Epithelial cell of proximal tubule (primary cell): ENCODE measurements at places on chromosomes 5 and 9.

DNA sequence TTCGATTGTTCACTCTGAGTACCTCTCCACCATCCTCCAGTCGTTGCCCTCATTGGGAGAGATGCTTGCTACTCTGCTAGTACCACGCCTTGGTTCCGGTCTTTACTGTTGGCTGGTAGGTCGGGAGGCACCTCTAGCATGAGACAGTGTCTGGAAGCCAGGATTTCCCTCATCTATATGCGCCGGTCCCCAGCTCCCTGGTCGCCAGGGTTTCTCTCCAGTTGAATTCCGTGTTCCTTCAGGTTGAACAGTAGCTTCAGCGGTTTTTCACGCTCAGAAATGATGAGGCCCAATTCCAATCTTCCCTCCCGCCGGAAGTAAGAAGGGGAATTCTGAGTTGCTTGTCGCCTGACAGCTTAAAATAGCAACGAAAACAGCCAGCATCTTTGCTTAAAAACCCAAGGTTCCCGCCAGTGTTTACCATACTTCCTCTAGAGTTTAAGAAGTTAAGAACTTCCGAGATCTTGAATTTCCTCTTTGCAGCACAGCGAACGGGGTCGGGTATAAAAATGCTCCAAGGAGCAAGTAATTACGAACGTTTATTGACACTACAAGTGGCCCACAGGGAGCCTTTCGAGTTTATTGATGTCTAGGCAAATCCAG, 1.3 kb upstream of the ST8SIA4 start:
- no peak for DNase-seq

GRCh38 chr5:33476992-33477391, 36.2 kb downstream of the TARS1 start:
- DNase-seq, result no peak

DNA sequence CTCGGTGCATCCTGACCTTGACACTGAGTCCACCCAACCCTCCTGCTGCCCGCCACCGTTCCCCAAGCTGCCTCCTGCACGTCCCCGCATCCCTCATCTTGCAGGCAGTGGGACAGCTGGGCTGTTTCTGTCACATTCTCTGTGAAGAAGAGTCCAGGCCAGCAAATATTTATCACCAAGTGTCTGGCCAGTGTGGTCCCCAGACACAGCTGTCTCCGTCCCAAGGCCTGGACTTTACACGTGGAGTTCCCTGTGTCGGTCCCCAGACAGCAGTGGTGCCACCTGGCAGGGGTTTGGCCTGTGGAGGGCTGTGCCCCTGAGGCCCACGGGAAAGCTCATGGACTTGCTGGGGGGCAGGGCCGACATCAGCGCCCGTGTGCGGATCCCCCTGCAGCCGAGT, 9.2 kb upstream of the SLC12A7 start:
- no peak for DNase-seq

DNA sequence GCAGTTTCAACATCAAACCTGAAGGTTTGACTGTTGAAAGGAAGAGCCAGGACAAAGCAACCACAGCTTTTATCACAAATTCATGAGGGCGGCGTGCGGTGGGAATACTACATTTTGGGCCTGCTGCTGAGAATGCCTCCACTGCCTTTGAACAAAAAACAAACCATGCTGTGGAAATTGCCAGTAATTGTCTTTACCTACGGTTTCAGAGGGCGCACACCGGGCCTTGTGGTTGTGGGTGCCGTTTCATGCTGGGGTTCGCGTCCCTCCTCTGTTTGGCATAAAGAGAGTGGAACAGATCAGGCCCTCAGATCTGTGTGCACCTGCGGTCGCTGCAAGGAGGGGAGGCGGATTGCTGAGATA, 27.6 kb upstream of the TCF7 start:
- DNase-seq, result no peak

- no peak for DNase-seq
Observed at GRCh38 chr9:136645352-136645902, 17.3 kb upstream of the EGFL7 start.

GRCh38 chr5:109034306-109034705, 286.6 kb downstream of the FER start:
- DNase-seq, result peak; percentile 2

DNA sequence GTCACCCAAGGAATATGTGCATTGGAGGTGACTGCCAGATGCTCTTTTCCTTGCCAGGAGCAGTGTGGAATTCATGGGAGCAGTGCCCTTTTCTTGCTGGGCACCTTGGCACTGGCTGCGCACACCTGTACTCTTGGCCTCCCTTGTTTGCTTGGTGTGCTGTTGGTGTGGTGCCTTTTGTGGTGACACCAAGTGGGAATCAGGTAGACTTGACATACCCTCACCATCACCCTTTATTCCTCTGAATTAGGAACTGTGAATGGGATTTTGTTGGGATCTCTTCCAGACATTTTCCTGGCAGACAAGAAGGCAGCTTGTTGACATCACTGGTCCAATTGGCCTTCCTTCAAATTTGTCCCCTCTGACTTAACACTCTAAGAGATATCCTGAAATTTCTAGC, 82.3 kb downstream of the RAI14 start:
- DNase-seq, result no peak

- DNase-seq, result no peak
Observed at GRCh38 chr9:35277171-35277520, 115.3 kb downstream of the UNC13B start.

DNA sequence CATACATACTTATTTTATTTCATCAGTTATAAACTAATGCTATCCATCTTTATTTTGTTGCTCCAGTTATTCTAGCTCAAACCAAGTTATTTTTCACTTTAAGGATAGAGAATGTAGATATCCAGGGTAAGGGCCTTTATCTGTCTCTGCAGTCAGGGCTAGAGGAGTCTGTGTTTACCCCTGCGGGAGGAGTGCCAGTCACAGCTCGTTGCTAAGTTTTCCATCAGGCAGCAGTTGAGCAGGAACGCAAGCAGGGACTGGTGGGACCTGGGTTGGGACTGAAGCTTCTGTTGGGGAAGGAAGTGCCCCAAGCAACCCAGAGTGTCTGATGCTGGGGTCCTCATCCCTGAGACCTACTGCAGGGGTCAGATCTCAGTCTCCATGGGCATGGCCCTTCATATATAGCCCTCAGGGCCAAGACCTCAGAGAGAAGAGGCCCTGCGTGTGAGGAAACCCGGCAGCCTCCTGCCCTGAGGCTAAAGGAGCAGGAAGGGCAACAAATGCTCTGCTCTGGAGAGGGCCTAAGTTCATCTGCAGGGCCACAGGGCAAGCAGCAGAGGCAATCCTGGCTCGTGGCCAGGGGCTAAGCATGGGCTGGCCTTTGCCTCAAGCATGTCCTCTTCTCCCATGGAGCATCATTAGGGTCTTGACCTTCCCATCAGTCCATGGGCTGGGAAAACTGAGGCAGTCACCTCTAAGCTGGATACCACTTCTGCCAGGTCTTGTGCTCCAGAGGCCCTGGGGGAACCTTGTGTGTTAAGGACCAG, 6.6 kb downstream of the SLC22A4 start:
- no peak for DNase-seq

DNA sequence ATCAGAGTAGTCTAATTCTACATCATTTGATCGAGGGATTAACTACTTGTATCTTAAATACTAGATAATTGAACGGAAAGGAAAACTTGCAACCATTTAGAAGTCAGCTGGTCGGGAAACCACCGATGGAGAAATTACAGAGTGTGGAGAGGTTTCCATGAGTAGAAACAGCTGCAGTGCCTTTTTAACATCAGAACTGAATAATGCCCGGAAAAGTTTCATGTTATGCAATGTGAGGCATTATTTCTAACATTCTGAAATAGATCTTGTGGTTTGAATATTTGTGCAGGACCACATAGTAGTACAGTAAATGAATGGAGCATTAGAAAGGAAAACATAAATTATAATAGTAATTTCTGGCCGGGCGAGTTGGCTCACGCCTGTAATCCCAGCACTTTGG, 88.1 kb upstream of the RNF180 start:
- DNase-seq, result no peak

DNA sequence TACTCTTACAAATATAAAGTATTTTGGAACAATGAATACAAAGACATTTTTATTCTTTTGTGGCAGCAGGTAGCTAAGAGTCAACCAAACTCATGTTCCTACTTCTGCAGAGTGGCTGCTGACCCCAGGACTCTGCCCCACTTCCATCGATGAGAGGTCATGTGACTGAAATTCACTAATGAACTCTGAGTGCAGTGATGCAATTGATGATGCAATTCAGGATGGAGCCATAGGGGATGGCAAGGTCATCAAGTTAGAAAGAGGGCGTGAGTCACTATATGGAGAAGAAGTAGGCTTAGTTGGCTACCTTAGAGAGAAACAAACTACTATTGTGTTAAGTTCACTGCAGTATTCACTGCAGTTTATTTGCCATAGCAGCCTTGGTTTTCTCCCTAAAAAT, 340.4 kb downstream of the CTNND2 start:
- DNase-seq, result no peak

DNA sequence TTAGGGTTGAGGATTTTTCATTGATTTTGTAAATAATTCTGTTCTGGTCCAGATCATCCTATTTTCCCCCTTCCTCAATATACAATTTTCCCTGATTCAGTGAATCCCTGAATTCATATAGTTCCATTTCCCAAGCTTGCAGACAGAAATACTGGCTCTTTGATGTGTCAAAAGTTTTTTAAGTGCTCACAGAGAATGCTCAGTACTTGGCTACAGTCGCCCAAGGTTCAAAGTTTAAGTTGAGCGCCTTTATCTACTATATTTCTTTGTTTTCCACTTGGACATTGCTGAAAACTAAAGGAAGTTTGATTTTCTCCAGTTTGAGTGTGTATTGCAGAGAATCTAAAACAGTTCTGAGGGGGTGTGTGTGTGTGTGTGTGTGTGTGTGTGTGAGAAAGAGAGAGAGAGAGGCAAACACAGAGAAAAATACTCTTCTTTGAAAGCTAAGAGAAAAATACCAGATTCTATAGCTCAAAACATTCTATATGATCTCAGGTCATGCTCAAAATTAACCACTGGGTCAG, 136.2 kb upstream of the ACO1 start:
- DNase-seq, result no peak

- DNase-seq, result no peak
Observed at GRCh38 chr5:123124859-123125595, 36.0 kb downstream of the PRDM6 start.

GRCh38 chr5:36889264-36889663, 12.7 kb downstream of the NIPBL start:
- DNase-seq, result no peak

GRCh38 chr9:17876687-17877086, 297.8 kb downstream of the SH3GL2 start:
- DNase-seq, result no peak

DNA sequence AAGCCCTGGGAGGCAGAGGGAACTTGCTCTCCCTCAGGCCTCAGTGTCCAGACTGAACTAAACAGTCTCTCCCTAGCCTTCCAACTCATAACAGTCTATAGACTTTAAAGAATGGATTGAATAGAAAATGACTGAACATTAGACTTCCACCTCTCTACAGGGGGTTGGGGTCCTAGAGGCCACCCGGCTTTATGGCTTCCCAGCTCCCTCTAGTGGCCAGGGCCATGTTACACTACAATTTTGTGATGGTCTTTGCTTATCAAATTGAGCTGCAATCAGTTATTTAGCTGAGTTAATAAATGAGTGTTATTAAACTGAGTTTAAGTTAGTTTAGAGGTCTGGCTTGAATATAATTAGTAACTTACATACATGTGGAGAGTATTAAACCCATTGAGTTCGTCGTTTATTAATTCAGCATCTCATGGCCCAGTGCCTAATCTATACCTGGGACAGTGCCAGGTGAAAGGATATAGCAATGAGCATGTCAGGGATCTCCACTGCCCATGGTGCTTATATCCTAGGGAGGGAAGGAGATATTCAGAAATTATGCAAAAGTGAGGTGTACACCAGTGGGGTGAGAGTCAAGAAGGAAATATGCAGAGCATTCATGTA, 105.2 kb downstream of the SH3TC2 start:
- no peak for DNase-seq

DNA sequence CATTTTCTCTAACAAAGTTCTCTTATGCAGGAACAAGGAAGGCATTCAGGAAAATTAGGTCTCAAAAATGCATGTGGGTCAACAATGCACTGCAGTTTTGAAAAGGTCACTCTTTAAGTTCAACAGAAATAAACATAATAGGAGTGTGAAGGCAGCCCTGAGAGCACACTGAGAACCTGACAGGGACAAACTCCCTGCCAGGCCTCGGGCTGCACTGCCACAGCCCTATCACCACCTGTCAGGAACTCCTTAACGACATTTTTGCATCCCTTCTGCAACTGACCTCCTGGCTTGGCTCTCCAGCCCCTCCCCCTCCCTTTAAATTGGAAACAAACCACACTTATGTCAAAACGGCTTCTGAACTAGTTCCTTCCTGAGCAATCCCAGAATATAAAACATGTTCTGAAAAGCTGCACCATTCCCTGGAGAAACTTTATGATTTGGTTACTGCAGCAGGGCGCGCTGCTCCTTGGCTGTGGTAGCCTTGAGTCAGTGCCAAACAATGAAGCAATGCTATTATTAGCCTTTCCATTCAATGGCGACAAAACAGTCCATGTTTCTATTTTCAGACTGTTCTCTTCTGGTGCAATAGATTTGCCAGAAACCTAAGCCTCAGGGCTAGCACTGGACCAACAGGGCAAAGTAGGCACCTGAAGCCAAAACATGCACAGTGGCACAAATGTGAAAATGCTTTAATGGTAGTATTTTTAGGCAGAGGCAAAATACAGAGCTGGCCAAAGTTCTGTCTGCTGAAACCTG, 160.1 kb upstream of the ZNF608 start:
- no peak for DNase-seq

- DNase-seq, result no peak
Observed at GRCh38 chr5:5364932-5365331, 57.5 kb upstream of the ICE1 start.

DNA sequence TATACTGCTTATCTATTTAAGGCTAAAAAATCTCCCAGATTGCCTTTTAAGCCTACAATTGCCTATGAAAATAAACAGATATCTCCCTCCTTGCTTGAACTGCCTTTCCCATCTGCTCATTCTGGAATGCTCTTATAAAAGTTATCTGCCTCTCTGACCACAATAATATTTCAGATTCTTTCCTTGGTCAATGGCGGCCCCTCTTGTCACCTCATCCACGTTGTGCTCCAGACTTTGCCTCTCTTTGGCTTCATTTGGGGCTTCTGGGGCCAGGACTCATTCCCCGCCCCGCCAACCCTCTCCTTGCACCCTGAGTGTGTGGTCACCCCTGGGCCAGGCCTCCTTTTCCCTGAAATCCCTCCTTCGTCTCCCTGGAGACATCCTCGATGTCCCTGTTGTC, 110.0 kb upstream of the RPS23 start:
- no peak for DNase-seq
